ENCODE measurements at places on chromosomes 5 and 9.

DNA sequence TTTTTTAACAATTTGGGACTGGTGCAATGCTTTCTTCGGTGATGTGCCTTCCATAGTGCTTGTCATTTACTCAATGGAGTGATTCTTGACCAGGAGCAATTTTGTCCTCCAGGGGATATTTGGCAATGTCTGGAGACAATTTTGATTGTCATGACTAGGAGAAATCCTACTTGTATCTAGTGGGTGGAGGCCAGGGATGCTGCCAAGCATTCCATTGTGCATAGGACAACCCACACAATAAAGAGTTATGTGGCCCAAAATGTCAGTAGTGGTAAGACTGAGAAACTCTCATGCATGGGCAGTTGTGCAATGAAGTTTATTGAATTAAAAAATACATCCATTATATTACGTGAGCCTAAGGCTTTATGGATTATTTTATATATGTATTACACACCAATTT, 70.5 kb downstream of the FOCAD start:
- DNase-seq = peak; percentile 34

GRCh38 chr9:135971892-135972291, 10.7 kb upstream of the UBAC1 start:
- DNase-seq = no peak

GRCh38 chr5:119597728-119598298, 31.5 kb upstream of the FAM170A start:
- DNase-seq = no peak

DNA sequence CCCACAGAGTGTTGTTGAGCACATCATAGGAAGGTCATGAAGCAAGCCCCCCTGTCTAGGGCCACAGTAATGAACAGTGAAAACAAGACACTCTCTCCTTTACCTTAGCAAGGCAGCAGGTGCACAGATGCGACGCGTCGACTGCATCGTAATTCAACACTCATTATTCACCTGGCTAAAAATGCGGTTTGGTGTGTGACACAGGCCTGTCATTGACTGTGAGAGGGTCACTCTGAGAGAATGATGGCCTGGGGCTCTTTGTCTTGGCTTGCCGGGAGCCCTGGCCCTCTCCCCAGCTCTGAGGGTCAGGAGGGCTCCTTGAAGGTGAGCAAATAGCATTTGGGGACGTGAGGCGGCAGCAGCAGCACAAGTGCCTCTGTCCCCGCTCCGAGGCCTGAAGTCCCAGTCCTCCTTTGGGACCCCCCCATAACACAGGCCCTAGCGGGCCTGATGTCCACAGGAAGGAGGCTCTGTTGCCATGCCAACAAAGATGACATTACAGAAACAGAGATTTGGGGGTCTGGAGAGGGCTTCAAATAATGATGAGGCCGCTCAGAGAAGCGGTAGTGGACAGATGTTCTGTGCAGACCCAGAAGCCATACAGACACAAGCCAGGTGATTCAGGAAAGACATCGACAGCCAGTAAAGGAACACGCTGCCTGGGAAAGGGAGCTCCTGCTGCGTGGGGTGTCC, 46.7 kb downstream of the SHB start:
- DNase-seq = no peak

DNA sequence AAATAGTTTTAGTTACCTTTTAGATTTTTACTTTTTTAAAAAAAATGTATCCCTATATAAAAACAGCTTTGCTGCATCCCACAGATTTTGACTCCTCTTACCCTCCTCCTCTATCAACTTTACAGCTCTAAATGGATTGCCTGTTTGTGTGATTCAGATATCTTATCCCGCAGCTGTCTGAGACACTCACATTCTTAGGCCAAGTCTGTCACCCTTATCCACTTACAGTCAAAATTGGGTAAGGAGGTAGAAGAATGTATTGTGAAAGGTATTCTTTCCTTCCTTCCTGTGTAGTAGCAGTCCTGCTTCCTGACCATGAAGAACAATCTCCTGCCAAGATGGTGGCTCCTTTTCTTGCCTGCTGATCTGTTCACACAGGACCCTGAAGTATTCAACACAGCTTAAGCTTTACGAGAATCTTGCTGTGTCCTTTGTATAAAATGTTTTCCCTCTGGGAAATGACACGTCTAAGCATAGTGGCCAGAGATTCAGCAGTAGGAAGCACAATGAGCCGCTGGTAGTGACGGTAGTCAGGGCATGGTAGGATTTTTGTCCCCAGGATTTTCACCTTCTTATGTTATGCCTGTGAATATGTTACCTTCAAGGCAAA, 67.7 kb upstream of the ST8SIA4 start:
- DNase-seq = no peak

GRCh38 chr5:167393358-167393757, 898.1 kb upstream of the WWC1 start:
- no peak for DNase-seq

DNA sequence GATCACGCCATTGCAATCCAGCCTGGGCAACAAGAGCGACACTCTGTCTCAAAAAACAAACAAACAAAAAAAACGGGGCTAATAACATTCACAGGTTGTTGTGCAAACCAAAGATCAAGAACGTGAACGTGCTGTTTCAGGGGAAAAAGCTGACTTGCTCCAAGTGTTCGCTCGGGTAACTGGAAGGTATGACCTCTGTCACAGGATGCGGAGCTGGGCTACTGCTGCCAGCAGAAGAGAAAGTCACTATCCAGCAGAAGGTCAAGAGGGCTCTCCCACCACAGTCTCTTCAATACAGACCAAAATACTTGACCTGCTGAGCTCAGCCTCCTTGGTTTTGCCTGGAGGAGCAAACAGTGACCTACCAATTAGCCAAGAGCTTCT, 59.7 kb downstream of the ABCA1 start:
- DNase-seq = no peak

- DNase-seq = no peak
Observed at GRCh38 chr9:109238125-109238524, 71.1 kb upstream of the FRRS1L start.

DNA sequence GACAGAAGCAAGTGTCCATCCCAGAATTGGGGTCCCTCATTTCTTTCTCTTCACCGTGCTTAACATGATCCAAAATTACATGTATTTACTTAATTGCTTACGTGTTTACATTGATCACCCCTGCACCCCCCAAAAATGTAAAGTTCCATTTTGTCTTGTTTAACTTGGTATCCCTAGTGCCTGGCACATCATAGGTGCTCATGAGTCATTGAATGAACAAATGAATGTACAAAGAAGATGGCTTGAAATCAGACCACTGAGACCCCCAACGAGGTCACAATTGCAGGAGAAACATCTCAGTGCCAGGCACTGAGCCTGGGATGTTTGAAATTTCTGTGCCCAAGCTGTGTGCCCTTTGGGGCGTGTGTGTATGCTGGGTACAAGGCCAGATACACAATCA, 45.2 kb upstream of the NDFIP1 start:
- DNase-seq = no peak

DNA sequence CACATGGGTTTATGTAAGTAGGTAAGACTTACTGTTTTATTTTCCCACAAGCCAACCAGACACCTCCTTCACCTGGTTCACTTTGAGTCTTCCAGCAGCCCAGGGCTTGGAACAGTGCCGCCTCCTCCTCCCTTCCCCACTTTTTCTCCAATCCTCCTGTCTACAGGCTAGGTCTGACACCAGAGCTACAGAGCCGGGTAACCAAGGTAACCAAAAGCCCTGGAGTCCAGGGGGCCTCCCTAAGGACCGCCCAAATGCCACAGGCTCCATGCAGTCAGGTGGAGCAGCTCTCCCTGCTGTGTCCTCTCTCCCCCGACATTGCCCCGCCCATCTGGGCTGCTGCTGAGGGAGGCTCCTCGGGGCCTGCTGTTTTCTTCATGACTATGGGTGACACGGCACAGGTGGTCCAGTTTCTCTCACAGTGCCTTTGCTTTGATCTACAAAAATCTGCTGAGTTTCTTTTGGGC, 138.0 kb upstream of the EFNA5 start:
- no peak for DNase-seq

- DNase-seq = no peak
Observed at GRCh38 chr9:20786807-20787206, 102.7 kb downstream of the FOCAD start.

GRCh38 chr9:136825295-136826187, 16.7 kb upstream of the AJM1 start:
- DNase-seq = no peak

DNA sequence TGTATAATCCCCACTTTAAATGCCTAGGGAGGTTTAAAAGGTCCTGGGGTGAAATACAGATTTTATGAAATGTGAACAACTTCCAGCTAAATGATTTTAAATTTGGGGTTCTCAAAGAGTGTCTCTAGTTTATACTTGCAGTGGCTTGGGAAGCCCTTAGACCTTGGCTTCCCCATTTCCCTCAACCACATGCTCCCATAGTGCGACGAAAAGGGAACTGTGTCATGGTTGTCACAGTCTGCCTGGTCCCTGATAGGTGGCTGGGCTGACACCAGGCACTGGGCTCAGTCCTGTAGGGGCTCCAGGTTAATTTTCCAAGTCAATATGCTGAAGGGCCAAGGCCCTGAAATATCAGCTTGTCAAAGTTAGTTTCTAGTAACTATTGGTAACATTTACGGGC, 10.4 kb upstream of the CXCL14 start:
- DNase-seq = no peak

GRCh38 chr9:129480745-129481144, 140.2 kb downstream of the C9orf50 start:
- no peak for DNase-seq

DNA sequence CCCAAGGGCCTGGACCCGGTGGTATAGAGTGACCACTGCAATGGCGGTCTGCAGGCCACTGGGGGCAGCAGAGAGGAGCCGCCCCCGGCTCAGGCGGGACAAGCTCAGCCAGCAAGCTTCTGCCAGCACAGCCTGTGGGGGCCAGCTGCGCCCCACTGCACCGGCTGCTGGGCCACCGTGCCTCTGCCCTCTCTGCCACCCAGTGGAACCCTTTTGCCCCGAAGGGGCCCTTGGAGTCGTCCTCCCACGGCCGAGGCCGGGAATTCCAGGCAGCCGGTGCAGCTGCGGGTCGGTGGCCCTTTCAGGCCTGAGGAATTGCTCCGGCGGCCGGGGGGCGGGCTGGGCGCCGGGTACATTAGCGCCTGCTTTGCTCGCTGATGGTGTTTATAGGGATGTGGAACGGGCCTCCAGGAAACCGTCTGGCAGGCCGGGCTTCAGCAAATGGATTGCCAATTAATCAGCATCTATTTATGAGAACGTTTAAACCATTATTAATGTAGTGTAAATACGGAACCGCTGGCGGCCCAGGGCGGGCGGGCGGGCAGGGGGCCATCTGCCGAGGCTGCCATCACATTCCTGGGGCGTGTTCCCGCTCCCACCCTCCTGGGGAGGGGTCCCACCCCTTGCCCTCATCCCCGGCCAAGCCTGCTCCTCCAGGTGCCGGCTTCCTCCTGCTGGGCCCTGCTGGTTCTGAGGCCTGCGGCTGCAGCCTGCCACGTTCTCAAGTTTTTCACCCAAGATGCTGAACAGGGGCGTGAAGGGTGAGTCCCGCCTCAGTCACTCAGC, 127.4 kb downstream of the BARX1 start:
- DNase-seq = peak; percentile 29

DNA sequence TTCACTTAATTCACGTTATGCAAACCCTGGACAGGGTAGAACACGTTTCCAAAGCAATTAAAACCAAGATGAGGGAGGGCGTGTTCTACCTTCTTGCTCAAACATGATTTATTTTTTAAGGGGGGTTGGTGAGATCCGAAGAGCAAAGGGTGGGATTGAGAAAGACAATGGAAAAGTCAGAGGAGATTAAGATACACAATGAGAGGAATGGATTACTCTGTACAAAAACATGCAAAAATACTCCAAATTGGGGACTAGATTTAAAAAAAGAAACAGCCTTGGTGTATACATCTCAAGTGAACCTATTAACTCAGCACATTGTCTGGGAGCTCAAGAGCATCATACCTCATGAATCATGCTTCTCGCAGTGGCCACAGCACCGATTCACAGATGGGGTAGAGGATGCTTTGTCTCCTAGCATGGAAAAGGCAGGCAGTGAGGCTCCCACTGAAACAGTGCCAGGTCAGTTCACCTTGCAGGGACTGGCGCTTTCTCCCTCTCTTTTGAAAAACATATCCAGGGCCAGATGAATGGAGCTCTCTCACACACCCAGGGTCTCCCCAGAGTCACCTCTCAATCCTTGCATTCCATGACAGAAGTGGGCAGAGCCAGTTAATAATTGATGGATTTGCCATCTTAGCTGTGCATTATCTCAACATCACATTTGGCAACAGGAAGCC, 459.7 kb downstream of the BNC2 start:
- DNase-seq = peak; percentile 64

DNA sequence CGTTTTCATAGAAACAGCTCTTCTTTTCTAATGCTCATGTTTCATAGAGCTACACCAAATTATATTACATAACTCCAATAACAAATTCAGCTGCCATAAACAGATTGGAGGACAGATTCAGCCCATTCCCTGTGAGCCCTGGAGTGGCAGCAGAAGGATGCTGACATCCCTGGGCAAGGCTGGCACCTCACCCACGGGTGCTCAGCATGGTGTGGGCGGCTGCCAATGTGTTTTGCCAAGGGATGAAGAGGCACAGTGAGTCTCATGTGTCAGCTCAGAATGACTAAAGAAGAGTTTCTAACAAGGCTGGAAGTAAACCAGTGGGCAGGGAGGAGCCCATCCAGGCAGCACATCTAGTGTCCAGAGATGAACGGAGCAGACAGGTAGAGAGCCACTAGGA, 127.1 kb upstream of the ICE1 start:
- no peak for DNase-seq

- no peak for DNase-seq
Observed at GRCh38 chr9:107883496-107884124, 394.0 kb upstream of the KLF4 start.

GRCh38 chr5:170630711-170631141, 126.9 kb downstream of the KCNIP1 start:
- no peak for DNase-seq

DNA sequence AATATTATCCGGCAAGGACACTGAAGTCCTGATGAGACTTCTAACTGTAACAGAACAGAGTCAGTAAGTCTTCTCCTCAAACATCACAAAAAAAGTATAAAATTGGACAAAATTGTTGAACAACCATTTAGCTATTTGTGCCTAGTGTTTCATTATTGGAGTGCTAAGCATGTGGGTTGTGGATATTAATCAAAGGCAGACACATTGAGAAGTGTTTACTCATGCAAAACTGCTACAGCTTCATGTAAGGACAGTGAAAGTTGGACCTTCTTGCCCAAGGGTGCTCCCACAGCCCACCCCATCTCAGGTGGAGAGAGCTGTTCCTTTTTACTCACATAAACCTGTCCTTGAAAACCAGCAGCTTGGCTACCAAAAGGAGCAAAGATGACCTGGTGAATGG, 355.1 kb upstream of the DAB2 start:
- no peak for DNase-seq

GRCh38 chr5:11931638-11932037, 27.4 kb upstream of the CTNND2 start:
- DNase-seq = no peak

- DNase-seq = peak; percentile 34
Observed at GRCh38 chr9:32385152-32385884, 875 bp downstream of the ACO1 start.
